ENCODE measurements at places on chromosomes 12 and 14.

- no peak for DNase-seq
These were observed 26.1 kb upstream of the RTRAF start for GRCh38 chr14:51963286-51963685.

DNA sequence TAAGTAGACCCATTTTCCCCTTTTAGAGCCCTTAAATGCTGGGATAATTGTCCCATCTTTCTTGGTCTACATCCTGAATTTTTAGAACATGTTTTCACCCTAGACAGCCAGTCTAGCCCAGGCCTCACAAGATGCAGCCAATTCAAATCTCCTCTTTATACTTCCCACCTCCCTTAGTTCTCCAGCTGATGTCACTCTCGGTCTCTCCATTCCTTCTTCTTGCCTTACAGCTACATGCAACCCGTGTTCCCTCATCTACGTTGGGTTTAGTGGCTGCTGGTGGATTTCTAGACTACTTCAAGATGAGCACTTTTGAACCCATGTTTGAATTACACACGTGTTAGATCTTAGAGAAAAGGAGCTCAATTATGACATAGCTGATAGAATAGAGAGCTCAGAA is 132.0 kb downstream of the PPM1H start:
- peak; percentile 65 for DNase-seq

- no peak for DNase-seq
These were observed 101.3 kb downstream of the PTCSC3 start for GRCh38 chr14:36075203-36075602.

GRCh38 chr12:98894412-98895085 is 249.5 kb downstream of the APAF1 start:
- no peak for DNase-seq

DNA sequence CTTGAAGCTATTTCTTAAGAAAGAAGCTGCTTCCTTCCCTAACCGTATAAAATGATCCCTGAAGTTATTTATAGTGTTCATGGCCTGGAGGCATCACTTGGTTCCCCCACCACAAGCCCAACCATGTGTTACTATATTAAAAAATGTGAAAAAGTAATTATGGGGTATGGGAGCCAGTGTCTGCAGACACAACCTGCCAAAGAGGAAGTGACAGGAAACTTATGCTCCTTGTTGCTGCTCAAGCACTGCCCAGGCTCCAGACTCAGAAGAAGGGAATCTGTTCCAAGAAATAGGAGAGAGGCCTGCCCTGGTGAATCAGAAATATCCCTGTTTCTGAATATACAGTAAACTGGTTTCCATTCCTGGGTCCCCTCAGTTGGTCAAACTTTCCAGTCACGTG is 217.2 kb upstream of the BMP4 start:
- peak; percentile 85 for DNase-seq

- no peak for DNase-seq
These were observed 8.6 kb upstream of the ALDH2 start for GRCh38 chr12:111758120-111758561.

DNA sequence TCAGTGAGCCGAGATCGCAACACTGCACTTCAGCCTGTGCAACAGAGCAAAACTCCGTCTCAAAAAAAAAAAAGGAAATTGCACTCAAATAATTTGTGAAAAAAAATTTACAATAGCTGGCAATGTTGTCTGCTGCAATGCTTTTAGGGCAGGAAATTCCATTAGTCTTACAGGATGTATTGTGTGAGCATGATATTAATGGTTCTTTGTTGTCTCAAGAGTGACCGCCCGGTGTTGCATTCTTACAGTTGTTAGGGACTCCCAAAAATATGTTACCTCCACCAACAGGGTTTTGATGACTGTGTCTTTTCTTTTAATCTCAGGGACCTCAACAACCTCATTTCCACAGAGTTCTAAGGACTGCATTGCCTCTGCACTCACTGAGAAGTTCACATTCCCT is 44.8 kb downstream of the PZP start:
- no peak for DNase-seq

GRCh38 chr14:91400696-91401095 is 16.9 kb downstream of the CCDC88C start:
- DNase-seq = no peak

GRCh38 chr14:52434955-52435354 is 117.3 kb downstream of the TXNDC16 start:
- DNase-seq = no peak

- DNase-seq = peak; percentile 79
These were observed 8.8 kb downstream of the EIF2B2 start for GRCh38 chr14:75011356-75011994.

GRCh38 chr12:52130711-52131110 is 51.2 kb downstream of the SMIM41 start:
- DNase-seq = no peak

- DNase-seq = no peak
These were observed 130.7 kb downstream of the DIO2 start for GRCh38 chr14:80080601-80081000.

GRCh38 chr12:22543246-22544037 is 900 bp downstream of the C2CD5 start:
- peak; percentile 19 for DNase-seq

GRCh38 chr14:22478670-22479069 is 110.4 kb downstream of the DAD1 start:
- DNase-seq = no peak

DNA sequence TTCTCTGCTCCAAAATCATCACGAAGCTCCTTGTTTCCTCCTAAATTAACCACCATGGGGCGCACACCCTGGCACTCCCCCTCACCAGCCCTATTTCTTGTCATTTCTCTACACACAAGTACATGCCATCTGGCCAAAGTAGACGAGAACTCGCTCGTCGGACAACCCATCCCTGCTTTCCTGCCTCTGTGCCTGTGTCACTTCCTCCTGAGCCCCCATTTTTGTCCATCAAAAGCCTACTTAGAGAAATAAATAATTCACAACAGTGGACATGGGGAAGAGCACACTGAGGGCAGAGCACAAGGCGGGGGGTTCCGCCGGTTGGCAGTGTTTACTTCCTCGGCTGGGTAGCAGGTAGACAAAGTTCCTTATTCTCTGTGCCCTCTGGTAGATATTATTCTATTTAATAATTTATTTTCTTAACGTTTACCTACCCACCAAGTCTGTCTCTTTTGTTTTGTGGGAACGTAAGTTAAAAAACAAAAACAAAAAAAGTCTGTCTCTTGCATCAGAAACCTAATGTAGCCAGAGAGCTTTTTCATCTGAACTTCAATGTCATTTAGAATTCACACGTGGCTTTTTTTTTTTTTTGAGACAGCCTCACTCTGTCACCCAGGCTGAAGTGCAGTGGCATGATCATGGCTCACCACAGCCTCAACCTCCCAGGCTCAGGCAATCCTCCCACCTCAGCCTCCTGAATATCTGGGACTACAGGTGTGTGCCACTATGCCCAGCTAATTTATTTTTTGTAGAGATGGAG is 6.0 kb downstream of the VPS37B start:
- DNase-seq = no peak

Data from EH (cell line).